Pancreas (tissue), 10 donors: ENCODE measurements at places on chromosomes 16 and 17. TPM values are rescaled to one million over a fixed set of nuclear protein-coding genes. Genes with fewer than 3 reads are reported as not detected.

KRT31 gene
- total RNA-seq = not detected

WNK4 gene
- 0.51 TPM for total RNA-seq

B3GNT9 gene
- total RNA-seq = 5.1 TPM

DNAH3 gene
- not detected for total RNA-seq

C17orf67 gene
- 1.4 TPM for total RNA-seq

CMTM3 gene
- 1.5 TPM for total RNA-seq
